ENCODE measurements at places on chromosomes 11 and 22.

- no peak for DNase-seq
Observed at GRCh38 chr11:125157118-125157733, 7.3 kb upstream of the PKNOX2 start.

GRCh38 chr11:66044757-66045156 is 4.2 kb downstream of the GAL3ST3 start:
- DNase-seq, result peak; percentile 6

DNA sequence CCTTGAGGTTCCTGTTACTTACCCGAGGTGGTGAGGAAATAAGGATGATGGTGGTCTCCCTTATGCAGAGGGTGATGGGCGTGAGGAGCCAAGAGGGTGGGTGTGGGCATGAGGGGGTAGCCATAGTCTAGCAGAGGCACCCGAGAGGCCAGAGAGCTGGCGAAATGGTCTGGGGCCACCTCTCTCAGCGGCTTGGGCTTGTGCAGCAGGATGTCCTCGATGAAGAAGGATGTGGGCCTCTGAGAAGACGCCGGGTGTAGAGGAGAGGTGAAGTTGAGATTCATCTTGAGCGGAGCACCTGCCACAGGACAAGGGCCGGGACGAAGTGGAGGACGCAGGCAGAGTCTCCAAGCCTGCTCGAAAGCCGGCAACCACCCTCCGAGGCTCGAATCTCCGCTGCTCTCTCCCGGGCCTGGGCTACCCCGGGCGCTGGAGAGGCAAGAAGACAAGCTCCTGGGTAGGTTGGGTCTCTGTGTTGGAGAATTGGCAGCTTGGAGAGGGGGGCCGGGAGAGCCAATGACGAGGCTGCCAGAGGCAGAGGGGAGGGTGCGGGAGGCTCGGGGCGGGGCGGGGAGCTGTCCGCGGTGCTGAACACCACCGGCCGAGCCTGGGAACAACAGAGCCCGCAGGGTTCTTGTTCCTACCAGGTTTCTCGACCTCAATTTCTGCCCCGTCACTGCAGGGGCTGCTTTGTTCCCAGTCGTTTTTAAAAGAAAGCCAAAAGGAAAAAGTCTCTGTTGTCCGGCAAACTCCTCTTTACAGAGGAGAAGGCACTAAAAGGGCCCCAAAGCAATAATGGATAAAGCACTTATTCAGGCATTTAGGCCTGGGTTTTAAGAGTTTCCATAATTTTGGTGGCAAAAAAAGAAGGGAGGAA is at the start of gene BSX:
TSS of gene BSX (minus strand) at position 447 of the 877 bp plus-strand sequence. CDS start at position 284, 163 bp downstream.
- DNase-seq, result no peak

DNA sequence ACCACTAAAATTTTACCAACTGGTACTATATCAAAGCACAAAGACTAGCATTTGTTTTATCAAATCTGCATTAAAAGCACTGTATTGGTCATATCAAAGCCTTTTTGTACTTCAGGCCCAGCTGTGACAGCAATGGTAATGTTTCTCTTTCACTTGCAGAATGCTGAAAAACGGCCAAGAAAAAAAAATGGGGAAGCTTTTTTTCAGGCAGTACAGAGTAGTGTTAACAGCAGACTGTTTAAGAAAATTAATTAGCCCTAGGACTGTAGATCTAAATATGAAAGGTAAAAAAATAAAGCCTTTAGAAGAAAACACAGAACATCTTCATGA is 33.3 kb downstream of the DENND5A start:
- DNase-seq, result no peak

DNA sequence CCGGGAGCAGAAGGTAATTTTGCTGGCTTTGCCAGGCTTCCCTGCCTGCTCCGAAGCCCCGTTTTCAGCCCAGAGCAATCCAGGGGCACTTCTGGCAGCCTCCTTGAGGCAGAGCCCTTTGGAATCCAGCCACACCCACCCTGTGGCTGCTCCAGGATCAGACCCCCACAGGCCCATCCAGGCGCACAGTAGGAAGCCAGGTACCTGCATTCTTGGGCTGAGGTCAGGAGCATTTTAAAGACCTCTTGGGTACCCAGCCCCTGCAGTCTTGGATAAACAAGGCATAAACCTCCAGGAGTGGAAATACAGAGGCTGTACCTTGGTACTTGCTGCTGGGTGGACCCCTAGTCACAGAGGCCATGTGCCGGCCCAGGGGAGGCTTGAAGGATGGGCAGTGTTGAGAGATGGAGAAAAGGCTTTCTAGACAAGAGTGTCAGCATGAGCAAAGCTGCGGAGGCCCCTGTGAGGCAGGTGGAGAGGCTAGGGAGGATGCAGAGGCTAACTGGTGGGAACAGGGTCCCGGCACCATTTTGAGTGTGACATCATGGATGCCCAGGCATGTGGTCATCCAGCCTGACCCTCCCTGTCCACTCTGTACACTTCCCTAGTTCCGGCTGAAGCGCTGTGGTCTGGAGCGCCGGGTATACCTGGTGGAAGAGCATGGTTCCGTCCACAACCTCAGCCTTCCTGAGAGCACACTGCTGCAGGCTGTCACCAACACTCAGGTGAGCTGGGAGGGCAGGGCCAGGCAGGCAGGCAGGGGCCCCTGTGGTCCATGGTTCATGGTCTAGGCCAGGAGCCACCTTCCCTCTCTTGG is 3.9 kb downstream of the MUS81 start:
- no peak for DNase-seq

- no peak for DNase-seq
Observed at GRCh38 chr22:31556627-31557203, 60.4 kb downstream of the SFI1 start.

DNA sequence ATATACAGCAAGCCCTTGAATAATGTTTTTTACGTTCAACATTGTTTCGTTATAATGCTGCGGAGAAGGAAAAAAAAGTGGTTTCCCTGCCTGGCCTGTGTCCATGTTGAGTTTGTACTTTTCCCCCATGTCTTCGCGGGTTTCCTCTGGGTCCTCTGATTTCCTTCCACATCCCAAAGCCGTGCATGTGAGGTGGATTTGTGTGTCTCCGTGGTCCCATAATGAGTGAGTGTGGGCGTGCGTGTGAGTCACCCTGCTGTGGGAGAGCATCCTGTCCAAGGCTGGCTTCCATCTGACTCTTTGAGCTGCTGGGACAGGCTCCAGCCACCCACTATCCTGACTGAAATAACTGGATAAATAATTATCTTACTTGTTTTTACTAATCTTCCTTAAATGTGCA is 29.6 kb upstream of the SNX19 start:
- DNase-seq, result no peak

GRCh38 chr11:128783513-128783912 is 83.6 kb downstream of the KCNJ1 start:
- DNase-seq, result no peak

DNA sequence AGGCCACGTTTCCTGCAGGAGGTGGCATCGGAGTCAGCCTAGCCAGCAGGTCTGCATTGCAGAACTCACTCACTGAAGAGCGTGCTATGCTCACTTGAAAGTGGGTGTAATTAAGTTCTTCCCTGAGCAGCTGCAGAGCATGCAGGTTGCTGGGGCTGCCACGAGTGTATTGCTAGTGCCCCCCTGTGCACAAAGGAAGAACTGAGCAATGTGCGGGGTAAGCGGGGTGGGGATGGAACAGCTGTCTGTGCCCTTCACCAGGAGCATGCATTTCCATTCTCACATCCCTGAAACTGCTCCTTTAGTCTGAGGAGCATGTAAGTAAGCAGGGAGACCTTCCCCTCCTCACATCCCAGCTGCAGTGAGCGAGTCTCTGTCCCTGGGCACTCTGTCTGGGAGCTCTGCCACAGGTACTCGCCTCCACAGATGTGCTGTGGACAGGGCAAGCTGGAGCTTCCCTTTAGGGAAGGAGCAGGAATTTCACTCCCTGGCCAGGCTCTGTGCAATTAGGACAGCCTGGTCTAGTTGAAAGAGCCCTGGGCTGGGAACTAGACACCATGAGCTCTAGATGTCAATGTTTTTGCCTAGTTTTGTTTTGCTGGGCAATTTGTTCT is 1031.8 kb downstream of the NTM start:
- no peak for DNase-seq

GRCh38 chr11:100740440-100740839 is 53.4 kb downstream of the ARHGAP42 start:
- no peak for DNase-seq

GRCh38 chr11:34926101-34926830 is 9.8 kb downstream of the PDHX start:
- DNase-seq, result no peak

DNA sequence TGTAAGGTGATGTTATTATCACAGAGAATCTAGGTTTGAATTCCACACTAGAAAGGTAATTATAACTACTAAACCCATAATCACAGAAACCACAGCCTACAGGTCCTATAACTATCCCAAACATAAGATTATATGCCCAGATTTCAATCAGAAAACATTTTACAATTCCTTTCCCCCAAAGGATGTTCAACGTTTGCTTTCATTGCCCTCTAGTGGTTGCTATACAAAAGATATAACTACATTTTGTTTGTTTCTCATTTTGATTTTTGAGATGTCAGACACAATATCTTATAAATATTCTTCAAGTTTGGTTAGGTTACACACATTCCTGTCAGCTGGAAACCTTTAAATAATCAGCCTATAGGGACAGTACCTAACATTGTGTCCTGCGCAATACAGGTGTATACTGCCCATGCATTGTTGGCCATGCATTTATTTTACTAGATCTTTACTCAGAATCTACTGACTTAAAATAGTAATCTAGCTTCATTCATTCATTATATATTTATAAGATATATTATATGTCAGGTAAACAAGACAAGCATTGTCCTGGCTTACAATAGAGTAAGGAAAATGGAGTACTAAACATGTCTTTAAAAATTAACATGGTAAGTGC is 530.5 kb upstream of the CCDC90B start:
- no peak for DNase-seq

DNA sequence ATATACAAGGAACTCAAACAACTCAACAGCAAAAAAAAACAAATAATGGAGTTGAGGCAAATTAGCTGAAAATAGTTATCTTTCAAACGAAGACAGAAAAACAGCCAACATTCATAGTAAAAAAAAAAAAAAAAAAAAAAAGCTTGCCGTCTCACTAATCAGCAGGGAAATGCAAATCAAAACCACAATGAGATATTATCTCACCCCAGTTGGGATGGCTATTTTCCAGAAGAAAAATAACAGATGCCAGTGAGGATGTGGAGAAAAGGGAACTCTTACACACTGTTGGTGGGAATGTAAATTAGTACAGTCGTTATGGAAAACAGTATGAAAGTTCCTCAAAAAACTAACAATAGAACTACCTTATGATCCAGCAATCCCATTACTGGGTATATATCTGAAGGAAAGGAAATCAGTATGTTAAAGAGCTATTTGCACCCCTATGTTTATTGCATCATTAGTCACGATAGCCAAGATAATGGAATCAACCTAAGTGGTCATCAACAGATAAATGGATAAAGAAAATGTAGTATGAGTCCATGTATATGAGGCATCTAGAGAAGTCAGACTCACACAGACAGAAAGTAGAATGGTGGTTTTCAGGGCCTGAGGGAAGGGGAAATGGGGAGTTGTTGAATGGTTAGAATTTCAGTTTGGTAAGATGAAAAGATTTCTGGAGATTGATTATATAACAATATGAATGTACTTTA is 56.0 kb downstream of the USP35 start:
- no peak for DNase-seq

- no peak for DNase-seq
Observed at GRCh38 chr22:32874385-32874784, 72.9 kb downstream of the TIMP3 start.

DNA sequence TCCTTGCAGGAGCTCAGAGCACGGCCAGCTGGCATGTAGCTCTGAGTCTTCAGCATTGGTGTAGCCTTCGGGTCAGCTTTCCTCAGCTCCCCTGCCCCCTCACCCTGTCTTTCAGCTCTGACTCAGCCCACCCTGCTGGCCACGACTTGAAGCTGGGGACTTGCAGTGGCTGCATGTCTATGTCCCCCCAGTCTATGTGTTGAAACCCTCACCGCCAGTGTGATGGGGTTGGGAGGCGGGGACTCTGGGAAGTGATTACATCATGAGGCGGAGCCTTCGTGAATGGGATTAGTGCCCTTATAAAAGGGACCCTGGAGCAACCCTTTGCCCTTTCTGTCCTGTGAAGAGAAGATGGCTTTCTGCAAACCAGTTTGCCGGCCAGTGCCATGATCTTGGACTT is 111.1 kb downstream of the CTTN start:
- DNase-seq, result no peak

- no peak for DNase-seq
Observed at GRCh38 chr11:119832202-119832935, 103.4 kb upstream of the NECTIN1 start.

- DNase-seq, result no peak
Observed at GRCh38 chr11:128391811-128392210, 195.5 kb downstream of the ETS1 start.

DNA sequence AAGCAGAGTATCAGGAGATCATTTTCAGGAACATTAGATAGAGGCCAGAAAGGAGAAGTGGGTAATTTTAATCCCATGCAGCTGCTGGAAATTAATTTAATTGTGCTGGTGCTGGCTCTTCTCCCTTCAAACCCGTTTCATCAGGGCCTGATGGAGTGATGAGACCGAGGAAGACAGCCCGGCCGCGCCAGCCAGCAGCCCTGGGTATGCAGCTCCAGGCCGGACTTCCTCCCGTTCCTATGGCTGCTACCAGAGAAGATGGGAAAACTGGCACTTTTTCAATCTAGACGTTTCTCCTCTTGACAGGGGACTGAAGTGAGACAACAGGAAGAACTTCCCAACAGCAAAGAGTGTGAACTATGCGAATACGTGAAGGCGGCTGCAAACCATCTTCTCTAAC is 24.6 kb upstream of the ZBTB16 start:
- no peak for DNase-seq

DNA sequence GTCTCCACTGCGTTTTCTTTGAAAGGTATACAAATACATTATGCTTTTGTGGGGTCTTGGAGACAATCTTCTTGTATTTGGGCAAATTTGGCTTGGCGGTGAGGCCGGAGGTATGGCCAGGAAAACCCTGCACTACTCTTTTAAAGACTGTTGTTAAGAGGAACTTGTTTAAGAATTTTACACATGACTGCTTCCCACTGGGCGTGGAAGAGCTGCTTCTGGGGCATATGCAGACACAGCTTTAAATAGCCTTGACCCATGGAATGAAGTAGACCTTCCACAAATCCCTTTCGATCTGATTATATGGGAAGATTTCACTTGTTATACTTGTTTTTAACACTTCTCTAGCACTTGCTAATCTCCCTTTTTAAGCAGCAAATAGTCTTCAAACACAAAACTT is 453.6 kb downstream of the MN1 start:
- DNase-seq, result no peak

- no peak for DNase-seq
Observed at GRCh38 chr22:18056807-18057474, 20.8 kb upstream of the PEX26 start.

GRCh38 chr11:68038718-68039525 is at the start of gene TCIRG1:
TCIRG1 (plus strand) TSS chr11:68039025; CDS start chr11:68041272, 2,247 bp downstream.
- DNase-seq, result peak; percentile 35

DNA sequence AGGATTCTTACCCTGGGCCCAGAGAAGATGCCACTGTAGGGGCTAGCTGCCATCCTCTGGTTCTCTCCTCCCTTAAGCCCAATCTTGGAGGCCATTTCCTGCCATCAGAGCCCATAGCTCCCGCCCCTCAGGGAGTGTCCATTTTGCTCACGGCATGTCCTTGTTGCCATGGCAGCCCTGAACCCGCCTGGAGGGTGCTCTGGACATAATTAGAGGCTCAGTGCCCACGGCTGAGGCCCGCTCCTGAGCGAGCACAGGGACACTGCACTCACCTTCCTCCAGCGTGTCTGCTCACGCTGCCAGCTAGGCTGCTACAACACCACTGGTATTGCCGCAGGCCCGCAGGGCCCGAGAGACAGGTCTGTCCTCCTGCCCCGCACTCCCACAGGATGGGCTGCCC is 11.1 kb upstream of the SUSD2 start:
- no peak for DNase-seq

GRCh38 chr22:23856721-23857605 is 712 bp upstream of the SLC2A11 start:
- DNase-seq, result no peak

GRCh38 chr11:42595876-42596275 is 715.9 kb upstream of the API5 start:
- no peak for DNase-seq
